ENCODE measurements at places on chromosomes 13 and 19.

- no peak for DNase-seq
These were observed 217.5 kb downstream of the TEX29 start for GRCh38 chr13:111537843-111538499.

GRCh38 chr13:106098778-106099177, 436.7 kb downstream of the EFNB2 start:
- no peak for DNase-seq

GRCh38 chr19:362683-363082, 18.1 kb upstream of the MIER2 start:
- DNase-seq: no peak

DNA sequence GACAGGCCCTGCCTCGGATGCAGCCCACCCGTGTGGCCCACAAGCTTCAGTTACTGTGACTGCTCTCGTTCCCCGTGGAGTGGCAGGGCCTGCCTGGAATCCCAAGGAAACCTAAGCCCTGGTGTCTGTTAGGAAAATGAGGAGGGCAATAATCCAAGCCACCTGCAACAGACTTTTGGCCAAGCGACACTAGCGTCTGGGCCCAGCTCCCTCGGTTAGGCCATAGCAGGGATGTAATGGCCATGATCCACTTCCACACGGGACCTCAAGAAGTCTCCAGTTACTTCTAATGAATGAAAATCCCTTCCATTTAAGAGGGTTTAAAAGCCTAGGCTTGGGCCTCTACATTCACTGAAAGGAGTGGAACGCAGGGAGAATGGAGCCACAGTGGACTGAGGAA, 8.9 kb downstream of the ZC3H4 start:
- no peak for DNase-seq

All from stimulated activated CD4-positive, alpha-beta T cell treated with anti-CD3 and anti-CD28 coated beads, Interleukin-4, amount 100 ng/mL, for 1 hour (primary cell).